CD4-positive, alpha-beta T cell (primary cell): ENCODE measurements at places on chromosomes 5 and 9.
A peak's percentile ranks its signal among the peaks of the same experiment; 100 is the strongest.

DNA sequence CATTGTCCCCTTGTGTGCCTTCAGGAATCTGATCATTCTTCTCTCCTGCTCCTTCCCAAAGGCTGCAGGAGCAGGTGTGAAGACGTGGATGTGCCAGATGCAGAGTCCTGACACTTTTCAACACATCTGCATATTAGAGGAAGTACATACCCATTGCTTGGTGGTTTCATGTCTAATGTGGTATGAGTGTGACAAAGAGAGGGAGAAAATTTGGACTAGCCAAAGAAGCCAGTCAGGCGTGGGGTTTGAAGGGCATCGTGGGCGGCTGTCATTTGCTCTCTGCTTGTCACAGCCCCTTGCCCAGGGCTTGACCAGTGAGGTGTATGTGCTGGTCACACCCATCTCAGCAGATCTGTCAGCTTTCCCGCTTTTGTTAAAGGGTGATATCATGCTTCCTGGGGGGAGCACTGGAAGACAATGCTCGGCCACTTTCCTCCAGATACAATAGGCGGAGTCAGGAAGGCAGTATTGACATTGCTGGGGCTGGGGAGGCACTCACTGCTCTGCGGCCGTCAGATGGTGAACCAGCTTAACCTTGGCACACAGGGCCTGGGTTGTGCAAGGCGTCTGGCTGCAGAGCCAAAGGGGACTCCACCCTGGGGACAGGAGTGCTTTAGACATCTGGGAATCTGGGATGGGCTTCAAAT lies 8.6 kb downstream of the TEK start:
- DNase-seq, result no peak

- no peak for DNase-seq
These were observed at the start of gene GGTA1 for GRCh38 chr9:121499427-121500164. Gene GGTA1 (minus strand): TSS chr9:121499844. CDS start chr9:121467922, 31,922 bp downstream.

DNA sequence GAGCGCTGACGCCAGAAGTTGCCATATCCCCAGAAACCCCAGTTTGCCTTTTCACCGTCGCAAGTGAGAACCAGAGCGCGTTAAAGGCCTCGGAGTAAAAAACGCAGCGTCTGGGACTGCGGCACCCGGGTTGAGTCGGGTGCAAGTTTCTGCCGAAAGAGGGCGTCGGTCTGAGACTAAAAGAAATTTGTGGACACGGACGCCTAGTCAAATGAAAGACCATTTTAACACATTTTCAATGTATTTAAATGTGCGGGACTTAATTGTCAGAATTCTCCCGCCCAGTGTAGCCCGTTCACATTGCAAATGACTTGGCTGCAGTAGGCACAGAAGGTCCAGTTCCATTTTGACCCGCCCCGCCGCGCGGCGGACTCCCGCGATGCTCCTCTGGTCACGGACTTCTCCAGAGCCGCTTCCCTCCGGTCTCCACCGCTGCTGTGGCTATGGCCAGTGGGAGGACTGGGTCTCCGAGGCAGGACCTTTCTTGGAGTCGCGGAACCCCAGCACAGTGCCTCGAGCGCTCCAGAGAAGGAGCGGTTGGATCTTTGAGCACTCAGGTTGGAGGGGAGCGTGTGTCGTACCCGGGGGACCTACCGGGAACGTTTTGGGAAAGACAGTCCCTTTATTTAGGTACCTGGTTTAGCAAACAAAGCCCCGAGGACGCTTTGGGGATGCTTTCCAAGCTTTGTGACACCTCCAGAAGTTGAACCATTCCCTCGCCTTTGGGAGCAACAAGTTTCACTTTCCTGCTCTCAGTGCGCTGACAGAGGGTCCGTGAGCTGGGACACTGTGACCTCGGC lies 1.2 kb upstream of the NPR3 start:
- DNase-seq, result peak; percentile 33

DNA sequence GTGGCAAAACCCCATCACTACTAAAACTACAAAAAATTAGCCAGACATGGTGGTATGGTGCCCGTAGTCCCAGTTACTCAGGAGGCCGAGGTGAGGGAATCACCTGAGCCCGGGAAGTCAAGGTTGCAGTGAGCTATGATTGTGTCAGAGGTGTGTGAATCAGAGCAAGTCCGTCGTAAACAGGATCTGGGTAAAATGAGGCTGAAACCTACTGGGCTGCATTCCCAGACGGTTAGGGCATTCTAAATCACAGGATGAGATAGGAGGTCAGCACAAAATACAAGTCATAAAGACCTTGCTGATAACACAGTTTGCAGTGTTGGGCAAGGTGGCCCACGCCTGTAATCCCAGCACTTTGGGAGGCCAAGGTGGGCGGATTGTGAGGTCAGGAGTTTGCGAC lies 1.9 kb upstream of the CLTB start:
- no peak for DNase-seq

- no peak for DNase-seq
These were observed 52.5 kb downstream of the ZFAND5 start for GRCh38 chr9:72312386-72312987.

GRCh38 chr9:120393386-120394057 lies 186.4 kb downstream of the CDK5RAP2 start:
- DNase-seq, result no peak

DNA sequence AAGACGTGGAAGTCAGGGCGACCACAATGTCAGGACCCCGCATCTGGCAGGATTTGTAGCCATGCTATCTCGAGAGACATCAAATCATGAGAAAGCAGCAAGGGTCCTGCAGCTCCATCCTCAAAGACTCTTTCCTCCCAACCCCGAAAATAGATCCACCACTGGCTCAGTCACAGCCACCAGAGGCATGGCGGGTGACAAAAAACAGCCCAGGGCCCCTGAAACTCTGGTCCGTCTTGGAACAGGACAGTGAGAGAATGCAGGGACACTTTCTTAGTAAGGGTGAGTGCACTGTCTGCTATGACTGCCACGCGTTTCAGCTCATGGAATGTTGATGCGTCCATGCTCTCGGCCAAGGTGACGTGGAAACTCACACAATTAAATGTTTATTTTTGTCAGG lies 220.9 kb downstream of the IRX2 start:
- no peak for DNase-seq

GRCh38 chr5:74105126-74105780 lies 479.3 kb downstream of the ARHGEF28 start:
- no peak for DNase-seq

DNA sequence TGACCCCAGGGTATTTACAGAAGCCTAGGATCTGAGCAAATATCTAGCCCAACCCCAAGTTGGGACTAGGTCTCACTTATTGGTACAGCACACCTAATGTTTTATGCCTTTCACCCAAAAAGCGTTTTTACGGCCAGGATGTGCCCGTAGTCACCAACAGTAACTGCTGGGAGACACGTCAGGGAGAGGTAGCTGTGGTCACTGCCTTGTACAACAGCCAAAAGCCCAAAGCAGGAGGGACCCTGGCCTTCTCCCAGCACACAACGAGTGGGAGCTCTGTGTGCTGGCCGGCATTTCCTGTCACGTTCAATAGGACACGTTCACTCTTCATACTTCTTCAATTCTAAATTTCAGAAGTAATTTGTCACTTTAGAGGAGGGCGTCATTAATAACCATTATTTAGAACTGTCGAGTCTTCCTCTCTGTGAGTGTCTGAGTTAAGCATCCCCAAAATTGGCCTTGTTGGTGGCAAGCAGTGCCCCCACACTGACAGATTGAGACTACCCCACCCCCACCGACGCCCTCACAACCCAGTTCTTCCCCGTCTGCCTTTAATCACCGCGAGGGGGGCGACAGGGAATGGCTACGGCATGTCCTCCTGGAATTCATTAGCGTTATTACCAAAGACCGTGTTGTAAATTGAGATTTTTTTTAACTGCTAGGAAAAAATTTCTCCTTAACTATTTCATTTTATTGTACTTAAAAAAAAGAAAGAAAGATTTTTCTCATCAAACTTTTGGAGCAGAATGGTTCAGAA lies 80.7 kb downstream of the MVB12B start:
- DNase-seq, result no peak

DNA sequence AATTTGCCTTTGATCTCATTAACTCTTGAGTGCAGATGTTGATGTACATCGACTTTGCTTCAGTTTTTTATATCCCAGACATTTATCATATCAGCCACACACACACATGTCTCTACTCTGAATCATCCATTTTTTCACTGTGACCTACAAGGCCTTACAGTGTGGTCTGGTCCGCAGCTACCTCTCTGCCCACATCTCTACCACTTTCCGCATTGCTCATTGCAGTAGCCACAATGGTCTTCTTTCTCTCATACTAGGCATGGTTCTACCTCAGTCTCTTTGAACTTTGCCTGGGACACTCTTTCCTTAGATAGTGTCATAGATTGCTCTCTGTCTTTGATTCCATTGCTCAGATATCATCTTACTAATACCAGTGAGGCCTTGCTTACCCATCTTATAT lies 87.9 kb upstream of the FSD1L start:
- no peak for DNase-seq

DNA sequence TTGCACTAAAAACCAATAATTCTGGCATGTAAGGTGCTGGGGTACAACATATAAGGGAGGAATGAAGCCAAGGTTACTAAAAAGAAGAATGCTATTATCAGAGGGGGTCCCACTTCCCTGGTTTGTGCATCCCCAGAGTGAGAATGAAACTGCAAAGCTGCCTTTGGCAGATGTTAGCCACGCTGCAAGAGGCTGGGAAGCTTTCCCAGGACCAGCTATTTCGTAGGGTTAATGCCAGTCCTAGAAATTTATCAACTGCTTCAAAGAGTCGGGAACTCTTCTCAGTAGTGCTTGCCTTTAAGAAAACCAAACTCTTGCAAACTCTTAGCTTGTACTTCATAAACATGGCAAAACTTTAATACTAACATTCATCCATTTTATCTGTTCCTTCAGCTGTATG lies 87.5 kb upstream of the NR5A1 start:
- DNase-seq, result no peak

GRCh38 chr5:173670130-173670651 lies 53.7 kb upstream of the BOD1 start:
- DNase-seq, result no peak

GRCh38 chr5:88487066-88487465 lies 218.4 kb upstream of the TMEM161B start:
- no peak for DNase-seq

GRCh38 chr5:84370176-84370575 lies 14.5 kb downstream of the EDIL3 start:
- DNase-seq, result no peak

GRCh38 chr5:122723606-122724352 lies 51.1 kb upstream of the SNX2 start:
- no peak for DNase-seq

GRCh38 chr5:100900796-100901781 lies 2.0 kb downstream of the ST8SIA4 start:
- DNase-seq, result peak; percentile 94

- DNase-seq, result no peak
These were observed 35.0 kb downstream of the RASGEF1C start for GRCh38 chr5:180173875-180174586.

- no peak for DNase-seq
These were observed 152.3 kb upstream of the KLF9 start for GRCh38 chr9:70566751-70567150.

- DNase-seq, result no peak
These were observed 1.3 kb upstream of the IL3 start for GRCh38 chr5:132059043-132059695.

DNA sequence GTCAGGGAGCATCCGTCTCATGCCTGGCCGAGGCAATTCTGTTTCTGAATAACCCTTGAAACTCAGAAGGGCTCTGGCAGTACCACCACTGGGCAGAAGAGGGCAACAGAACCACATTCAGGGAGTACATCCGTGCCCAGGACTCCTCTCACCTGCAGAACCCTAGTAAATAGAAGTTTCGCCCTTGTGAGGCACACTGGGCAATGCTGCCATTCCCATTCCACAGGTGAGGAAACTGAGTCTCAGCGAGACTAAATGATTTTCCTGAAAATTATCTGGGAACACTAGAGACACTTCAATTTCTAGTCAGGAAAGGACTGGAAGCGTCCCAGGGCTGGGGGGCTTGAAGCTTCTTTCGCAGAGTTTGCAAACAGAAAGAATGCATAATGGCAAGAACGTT lies 74.7 kb downstream of the FGF1 start:
- peak; percentile 59 for DNase-seq

- no peak for DNase-seq
These were observed 964.3 kb upstream of the NUDT12 start for GRCh38 chr5:104526866-104527265.

DNA sequence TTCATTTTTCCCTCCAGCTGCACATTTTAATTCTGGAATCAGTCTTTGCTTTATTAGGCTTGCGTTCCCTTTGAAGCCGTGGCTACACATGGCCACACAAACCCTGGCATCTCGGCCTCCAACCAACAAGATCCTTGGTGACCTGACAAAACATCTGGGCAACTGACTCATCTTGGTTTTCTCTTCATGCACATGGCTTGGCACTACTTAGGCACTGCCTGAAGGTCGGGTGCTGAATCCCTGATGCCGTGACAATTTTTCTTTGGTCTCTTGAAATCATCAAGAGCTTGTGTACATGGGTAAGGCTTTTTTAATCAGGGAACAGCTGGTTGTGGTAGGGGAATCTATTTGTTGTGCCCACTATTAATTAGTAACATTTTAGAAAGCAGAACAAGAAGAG lies 16.0 kb upstream of the PAPPA start:
- no peak for DNase-seq

- DNase-seq, result no peak
These were observed 275.7 kb upstream of the KIF2A start for GRCh38 chr5:62030326-62030725.

DNA sequence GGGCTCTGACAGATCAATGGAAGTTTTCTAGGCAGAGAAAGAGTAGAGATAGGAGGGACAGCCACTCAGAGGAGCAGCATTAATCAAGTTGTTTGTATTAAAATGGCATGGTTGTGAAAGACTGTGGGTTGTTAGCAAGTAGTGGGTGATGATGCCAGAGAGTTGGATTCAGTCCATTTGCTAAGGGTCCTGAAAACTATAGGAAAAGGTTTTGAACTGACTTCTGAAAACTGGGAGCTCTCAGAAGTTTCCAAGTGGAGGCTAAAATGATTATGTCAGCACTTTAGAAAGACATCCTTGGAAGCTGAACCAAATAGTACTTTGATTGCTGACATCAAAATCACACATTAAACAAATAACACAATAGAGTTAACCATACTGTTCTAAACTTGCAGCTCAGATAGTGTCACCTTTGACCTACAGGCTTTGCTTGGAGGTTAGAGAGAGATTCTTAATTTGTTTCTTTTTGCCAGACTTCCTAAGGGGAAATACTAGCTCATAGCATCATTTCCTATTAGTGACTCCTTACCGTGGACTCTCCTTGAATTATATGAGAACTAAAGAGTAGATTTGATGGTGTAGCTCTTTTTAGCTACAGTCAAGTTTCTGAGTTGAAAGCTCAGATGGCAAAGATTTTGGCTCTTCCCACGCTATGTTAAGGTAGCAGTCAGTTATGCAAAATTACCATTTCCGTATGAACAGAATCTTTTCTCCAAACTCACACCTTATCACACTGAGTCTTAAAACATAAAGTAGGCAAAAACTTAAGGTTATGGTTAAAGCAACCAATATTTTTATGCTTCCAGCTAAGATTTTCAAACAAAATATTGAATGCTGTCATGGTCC lies 277.1 kb downstream of the NR3C1 start:
- DNase-seq, result no peak

GRCh38 chr9:135463140-135463539 lies 16.4 kb upstream of the PPP1R26 start:
- no peak for DNase-seq
